ENCODE measurements at places on chromosomes 4 and X.

- no peak for DNase-seq
Measured at GRCh38 chr4:14596904-14597303, 405.4 kb upstream of the CPEB2 start.

DNA sequence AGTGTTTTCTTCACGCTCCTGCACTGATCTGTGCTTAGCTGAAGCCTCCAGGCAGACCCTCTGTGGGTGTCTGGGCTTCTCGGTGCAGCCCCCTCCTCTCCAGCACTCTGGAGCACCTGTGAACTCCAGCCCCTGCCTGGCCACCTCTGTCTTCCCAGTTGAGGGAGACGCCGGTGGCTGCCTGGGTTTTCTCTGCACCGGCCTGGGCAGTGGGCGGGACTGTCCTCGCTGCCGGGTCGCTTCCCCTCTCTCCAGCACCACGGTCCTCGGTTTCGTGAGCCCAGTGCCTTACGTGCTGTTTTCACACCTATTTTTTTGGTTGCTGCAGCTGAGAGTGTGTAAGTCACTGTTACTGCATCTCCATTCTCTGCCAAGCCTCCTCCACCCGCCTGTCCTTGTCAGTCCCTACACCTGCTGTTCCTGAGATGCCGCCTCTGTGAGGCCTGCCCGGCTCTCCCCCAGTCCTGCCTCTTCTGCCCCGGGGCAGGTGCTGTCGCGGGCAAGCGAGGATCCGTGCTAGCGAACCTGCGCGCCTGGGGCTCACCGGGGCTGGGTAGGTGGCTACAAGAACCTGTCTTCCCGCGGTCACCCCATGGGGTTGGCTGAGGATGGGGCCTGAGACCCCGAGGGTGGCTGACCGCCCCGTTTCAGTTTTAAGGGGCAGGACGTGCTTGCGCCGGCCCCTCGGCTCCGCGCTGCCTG is 2.4 kb upstream of the FGFRL1 start:
- DNase-seq: no peak

DNA sequence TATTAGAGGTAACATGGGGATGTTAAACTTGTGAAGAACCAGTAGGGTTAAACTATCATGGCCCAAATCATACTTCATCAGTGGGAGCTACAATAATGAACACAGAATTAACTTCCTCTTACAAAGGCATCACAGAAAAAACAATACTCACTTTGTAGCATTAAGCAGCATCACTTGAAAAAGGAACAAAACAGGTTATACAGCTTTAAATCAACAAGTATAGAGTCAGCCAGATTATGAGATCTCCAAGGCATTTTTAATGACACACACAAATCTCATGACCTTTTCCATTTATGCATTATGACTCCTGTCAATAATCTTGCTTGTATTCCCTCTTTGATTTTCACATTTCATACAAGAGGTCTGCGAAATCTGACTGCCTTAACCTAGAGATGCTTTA is 18.3 kb downstream of the FBXL5 start:
- no peak for DNase-seq

DNA sequence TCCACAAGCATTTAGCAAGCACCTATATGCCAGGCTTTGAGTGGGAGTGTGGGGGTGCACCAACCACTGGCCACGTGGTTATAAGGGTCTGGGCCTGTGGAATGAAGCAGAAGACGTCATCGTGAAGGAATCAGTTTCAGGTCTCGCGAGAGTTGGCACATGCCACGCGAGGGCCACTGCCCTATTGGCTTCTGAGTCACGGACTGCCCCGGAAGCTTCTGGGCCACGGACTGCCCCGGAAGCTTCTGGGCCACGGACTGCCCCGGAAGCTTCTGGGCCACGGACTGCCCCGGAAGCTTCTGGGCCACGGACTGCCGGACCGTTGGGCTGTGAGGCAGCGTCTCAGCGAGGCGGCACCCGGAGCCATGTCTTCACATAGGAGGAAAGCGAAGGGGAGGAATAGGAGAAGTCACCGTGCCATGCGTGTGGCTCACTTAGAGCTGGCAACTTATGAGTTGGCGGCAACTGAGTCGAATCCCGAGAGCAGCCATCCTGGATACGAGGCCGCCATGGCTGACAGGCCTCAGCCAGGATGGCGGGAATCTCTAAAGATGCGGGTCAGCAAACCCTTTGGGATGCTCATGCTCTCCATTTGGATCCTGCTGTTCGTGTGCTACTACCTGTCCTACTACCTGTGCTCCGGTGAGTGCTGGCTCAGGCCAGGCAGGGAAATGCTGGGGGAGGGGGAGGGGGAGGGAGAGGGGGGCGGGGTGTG is at the start of gene FMR1NB:
TSS of gene FMR1NB (plus strand) at position 300 of the 715 bp plus-strand sequence. CDS start at position 366, 66 bp downstream.
- DNase-seq: no peak

GRCh38 chr4:2402941-2403340 is 15.5 kb downstream of the ZFYVE28 start:
- DNase-seq: no peak

DNA sequence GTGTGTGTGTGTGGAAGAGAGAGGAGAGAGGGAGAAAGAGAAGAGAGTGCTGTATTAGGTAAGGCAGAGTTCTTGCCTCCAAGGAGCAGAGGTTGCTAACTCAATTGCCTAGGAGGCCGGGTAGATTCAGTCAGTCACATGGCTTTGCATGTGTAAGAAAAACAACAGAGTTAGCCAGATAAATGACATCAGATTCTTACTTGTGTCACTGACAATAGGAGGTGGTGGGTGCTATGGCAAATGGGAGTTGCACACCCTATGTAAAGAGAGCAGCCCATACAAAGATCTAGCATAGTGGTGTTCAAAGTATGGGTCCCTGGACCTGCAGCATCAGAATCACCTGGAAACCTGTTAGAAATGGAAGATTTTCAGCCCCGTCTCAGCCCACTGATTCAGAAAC is 14.4 kb upstream of the PGRMC2 start:
- DNase-seq: no peak

DNA sequence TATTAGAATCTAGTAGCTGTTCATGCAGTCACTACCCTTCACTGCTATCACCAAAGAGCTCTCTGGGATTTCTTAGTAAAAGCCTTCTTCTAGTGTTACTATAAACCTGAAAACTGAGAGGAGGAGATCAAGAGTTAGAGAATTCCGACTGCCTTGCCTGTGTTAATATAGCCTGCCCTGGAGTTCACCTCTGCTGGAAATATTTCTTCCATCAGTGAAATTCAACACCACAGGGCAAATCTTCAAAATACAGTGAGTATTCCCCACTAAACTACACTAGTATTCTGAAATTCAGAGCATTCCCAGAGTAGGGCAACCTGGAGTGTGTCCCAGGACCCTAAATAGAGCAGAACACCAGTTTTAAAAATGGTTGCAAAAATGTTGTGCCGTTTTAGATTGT is 301.1 kb downstream of the ARHGAP24 start:
- DNase-seq: no peak

GRCh38 chr4:186069729-186070128 is 773 bp downstream of the TLR3 start:
- DNase-seq: no peak

DNA sequence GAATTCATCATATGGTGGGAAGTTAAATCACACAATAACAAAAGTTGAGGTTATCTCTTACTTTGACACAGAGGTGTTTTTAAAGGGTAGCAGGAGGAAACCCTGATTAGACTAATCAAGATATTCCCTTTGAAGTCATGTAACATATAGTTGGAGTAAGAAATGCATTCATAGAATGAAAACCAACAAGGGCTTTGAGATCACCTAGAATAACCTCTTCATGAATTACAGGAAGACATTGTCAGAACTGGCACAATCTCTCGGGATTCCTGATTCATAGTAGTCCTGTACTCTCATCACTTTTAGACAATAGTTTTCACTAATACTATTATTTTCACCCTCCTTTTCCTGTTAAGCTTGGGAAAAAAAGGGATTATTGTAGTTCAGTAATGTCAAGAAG is 170.2 kb downstream of the PPP3CA start:
- no peak for DNase-seq

GRCh38 chr4:61294936-61295335 is 94.8 kb downstream of the ADGRL3 start:
- no peak for DNase-seq

DNA sequence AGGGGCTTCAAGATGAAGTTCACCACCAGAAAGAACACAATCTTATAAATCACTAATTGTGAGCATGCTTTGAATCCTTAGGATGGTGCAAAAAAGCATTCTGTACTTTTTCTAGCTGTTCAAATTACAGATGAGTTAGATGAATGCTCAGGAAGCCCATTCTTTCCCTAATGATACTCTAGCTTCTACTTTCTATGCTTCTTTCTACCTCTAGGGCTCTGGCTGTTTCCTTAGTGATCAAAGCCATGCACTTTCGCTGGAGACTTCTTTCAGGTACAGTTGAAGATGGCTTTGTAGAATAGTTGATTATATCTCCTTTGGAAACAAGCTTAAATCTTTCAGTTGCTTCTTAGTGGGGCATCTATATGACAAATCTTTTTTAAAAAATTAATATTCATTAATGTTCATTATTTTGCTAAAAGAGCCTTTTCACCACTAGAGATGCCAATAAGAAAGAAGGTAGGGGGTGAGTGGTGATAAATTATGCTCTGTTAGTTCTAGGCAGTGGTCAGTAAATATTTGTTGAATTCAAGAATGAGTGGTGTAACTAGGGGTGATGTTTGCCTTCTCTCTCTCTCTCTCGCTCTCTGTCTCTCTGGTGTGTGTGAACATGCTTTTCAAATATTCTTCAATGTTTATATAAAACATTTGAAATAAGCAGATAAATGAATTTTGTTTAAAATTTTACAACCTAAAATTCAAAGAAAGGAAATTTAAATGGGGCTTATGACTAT is 169.4 kb downstream of the GLUD2 start:
- DNase-seq: no peak

GRCh38 chr4:156309031-156309430 is 355.4 kb upstream of the CTSO start:
- no peak for DNase-seq

- no peak for DNase-seq
Measured at GRCh38 chr4:159177265-159178150, 74.6 kb downstream of the RAPGEF2 start.

GRCh38 chrX:1932231-1932630 is 317.4 kb downstream of the ASMT start:
- no peak for DNase-seq

DNA sequence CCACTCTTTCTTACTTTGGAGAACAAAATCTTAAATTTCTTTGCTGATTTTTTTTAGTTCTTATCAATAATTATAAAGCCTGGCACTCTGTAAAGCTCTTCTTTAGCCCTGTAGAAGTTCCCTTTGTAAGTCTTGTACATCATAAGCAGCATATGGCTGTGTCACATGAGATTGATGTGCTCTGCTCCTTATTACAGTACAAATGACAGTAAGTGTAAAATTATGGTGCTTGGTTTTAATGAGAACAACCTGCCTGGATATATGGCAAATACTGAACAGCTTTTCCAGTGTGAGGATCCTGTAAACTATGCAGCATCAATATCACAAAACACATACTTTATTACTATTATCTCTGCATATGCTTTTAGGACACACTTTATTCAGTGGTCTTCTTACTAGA is 145.9 kb upstream of the GNPDA2 start:
- DNase-seq: no peak

DNA sequence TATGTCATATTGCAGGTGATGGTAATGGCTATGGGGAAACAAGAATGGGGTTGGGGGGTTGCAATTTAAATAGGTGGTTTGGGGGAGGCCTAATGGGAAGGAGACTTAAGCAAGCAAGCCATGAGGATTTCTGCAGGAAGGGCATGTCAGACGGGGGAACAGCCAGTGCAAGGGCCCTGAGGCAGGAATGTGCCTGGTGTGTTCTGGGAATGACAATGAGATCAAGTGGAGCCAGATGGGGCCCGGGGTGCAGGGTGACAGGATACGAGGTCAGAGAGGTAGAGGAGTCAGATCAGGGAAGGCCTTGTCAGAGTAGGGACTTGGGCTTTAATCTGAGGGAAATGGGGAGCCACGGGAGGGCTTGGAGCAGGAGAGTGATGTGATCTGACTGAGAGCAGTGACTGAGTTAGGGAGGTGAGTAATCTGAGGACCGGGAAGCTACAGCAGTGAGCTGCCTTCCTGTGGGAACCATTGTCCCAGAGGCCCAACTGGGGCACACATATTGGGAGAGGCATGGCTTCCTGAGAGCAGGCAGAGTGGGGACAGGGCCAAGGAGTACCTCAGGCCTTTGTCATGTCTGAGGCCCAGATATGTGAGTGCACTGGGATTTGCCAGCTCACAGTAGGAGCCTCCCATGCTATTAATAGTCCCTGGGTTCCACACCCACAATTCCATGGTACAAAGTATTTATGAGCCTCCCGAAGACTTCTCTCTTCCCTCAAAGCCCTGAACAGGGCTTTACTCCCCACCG is 139.8 kb downstream of the BCOR start:
- no peak for DNase-seq

- DNase-seq: no peak
Measured at GRCh38 chr4:78599931-78600375, 48.4 kb downstream of the ANXA3 start.

GRCh38 chr4:111283066-111283677 is 660.3 kb upstream of the PITX2 start:
- DNase-seq: peak; percentile 3

DNA sequence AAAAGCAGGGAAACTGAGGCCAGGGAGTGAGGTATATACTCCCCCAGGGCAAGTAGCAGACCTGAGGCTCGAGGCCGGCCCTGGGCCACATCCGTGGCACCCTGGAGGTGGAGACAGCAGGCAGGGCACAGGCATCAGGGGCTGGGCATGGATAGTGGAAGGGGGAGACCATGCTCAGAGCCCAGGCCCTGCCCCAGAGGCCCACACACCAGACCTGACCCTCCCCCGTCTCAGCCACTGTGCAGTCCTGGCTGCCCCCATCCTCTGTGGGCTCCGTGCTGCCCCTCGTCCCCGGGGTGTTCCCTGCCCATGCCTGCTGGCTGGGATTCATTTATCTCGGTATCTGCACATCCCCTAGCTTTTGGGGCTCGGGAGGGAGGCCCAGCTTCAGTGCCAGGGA is 103.1 kb upstream of the NKX1-1 start:
- DNase-seq: no peak

DNA sequence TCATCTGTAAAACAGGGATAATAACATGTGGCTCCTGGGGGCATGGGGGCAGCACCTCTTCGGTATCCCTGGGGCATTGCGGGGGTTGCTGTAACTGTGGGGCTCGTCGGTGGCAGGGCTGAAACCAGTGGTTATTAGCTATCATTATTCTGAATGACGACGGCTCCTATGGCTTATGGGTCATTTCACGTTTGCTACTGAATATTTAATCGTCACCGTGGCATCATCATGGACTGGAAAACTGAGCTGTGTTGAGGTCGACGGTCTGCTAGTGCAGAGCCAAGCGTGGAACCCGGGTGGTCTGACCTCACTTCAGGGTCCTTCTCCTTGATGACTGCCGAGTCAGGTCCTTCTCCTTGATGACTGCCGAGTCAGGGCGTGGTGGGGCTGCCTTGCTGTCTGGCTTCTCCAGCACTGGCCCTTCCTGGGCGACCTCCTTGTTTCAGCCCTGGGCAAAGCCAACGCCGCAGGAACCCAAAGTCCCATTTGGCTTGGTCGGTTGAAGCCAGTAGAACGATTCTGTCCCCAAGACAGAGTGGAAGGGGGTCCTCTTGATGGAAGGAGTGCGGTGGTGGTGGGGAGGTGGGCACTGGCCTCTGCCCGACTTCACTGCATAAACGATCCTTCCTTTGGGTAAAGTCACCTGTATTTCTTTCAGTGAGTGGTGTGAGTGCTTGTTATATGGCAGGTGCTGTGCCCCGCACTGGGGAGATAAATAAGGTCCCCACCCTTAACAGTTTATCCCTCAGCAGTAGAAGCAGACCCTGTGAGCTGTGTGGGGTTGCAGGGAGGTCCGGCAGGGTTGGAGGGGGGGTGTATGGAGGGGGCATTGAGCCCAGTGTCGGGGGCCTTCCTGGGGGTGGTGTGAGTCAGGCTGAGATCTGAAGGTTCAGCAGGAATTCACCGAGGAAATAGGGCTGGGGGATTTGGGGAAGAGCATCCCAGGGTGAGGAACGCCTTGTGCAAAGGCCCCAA is 40.8 kb downstream of the PSAPL1 start:
- no peak for DNase-seq
